ENCODE measurements at places on chromosomes 11 and 22. TPM values are rescaled to one million over a fixed set of nuclear protein-coding genes. Genes with fewer than 3 reads are reported as not detected.

The TUB gene
- total RNA-seq = 2.8 TPM

The MMP1 gene
- total RNA-seq = not detected

The PATE2 gene
- total RNA-seq = not detected

The SERHL2 gene
- 4.4 TPM for total RNA-seq

The HTR3A gene
- 14.5 TPM for total RNA-seq

The LSP1 gene
- total RNA-seq = 2.5 TPM

The CDKN1C gene
- total RNA-seq = 391 TPM

The MRGPRF gene
- total RNA-seq = 1.0 TPM

The POU2AF2 gene
- not detected for total RNA-seq

The DBX1 gene
- 0.29 TPM for total RNA-seq

The ART1 gene
- total RNA-seq = not detected

The SEC14L6 gene
- total RNA-seq = not detected

The NAV2 gene
- total RNA-seq = 117 TPM

The GSTT2B gene
- 11.9 TPM for total RNA-seq

The MYEOV gene
- not detected for total RNA-seq

The BET1L gene
- total RNA-seq = 45.5 TPM

The CHORDC1 gene
- total RNA-seq = 49.2 TPM

The MGAT3 gene
- total RNA-seq = 12.8 TPM

The SMIM35 gene
- total RNA-seq = not detected

The NDUFS3 gene
- 122 TPM for total RNA-seq

The CPT1B gene
- 118 TPM for total RNA-seq

The ENTHD1 gene
- not detected for total RNA-seq

The OR4D9 gene
- not detected for total RNA-seq

The PNPLA5 gene
- not detected for total RNA-seq

The OR10A2 gene
- total RNA-seq = not detected

The CNTF gene
- total RNA-seq = 4.6 TPM

The ZNF280B gene
- 1.8 TPM for total RNA-seq

The OTOG gene
- total RNA-seq = not detected

The KIAA1671 gene
- 15.3 TPM for total RNA-seq

The TYR gene
- not detected for total RNA-seq

The HEPN1 gene
- not detected for total RNA-seq

The OR8D2 gene
- not detected for total RNA-seq

The SHISAL1 gene
- 3.2 TPM for total RNA-seq

The HBB gene
- total RNA-seq = not detected

The GAS2L1 gene
- total RNA-seq = 10.3 TPM

The PKDREJ gene
- not detected for total RNA-seq

The PANX3 gene
- not detected for total RNA-seq

The HIC2 gene
- total RNA-seq = 60.7 TPM

The PC gene
- total RNA-seq = 47.4 TPM

The CBY1 gene
- total RNA-seq = 34.9 TPM

The PYGM gene
- total RNA-seq = 5.5 TPM

The APOL4 gene
- not detected for total RNA-seq

The XNDC1N gene
- total RNA-seq = 7.6 TPM

The LIN7C gene
- 44.7 TPM for total RNA-seq

The CRYBB3 gene
- not detected for total RNA-seq

The TEF gene
- 13.9 TPM for total RNA-seq

The MYOD1 gene
- total RNA-seq = not detected

The ZP1 gene
- not detected for total RNA-seq

The TRIM6 gene
- 0.64 TPM for total RNA-seq

The HEPHL1 gene
- total RNA-seq = not detected

All from glutamatergic neuron (in vitro differentiated cells).